Suppressor macrophage treated with lipopolysaccharide for 4 hours (primary cell): ENCODE measurements at places on chromosomes 2 and 18.

- no peak for DNase-seq
Observed at GRCh38 chr2:101188683-101189405, 37.7 kb upstream of the TBC1D8 start.

DNA sequence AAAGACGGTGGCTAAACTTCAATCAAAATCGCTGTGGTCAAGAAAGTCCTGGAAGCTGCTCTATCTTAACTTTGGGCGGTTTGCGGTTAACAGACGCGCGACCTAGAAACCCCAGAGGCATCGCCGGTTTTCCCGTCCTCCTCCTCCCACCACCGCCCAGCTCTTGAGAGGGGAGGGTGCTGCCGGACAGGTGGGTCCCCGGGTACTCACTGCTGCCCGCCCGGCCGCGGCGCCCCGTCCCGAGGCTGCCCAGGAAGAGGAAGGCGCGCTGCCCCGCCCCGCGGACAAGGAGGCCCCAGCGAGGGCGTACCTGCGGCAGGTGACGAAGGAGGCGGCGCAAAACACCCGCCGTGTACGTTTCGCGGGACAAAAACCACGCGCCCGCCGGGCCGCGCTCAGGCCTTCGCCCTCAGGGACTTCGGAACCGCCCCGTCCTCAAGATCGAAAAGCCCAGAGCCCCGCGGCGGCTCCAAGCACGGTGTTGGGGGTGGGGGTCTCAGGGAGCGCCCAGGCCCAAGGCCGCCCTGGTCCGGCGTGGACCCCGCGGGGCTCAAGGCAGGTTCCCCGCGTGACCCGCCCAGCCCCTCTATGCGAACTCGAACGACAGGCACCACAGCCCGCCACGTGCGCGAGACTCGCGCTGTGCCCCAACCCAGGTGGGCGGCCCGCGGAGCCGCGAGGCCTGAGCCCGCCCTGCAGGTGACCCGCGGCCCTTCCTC lies at the start of gene SH3YL1:
Gene SH3YL1, minus strand, starts transcription at position 259 of the 719 bp plus-strand sequence. Its CDS starts 48 bp downstream, at position 211.
- no peak for DNase-seq

DNA sequence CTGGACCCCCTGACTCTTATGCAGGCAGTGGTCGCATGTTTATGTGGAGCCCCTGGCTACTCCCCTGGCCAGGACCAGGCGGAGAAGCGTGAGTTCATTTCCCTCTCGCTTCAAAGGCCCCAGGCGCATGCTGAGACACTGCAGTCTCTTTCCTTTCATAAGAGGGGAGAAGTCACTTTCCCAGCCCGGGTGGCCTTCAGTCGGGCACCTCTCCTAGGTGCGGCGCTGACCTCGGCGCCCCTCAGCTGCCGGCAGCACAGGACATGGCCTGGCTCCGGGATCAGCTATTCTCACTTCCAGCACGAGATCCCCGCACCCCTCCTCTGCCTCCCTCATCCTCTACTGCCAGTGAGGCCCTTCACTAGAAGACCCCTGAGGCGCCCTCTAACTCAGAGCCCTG lies 184.7 kb upstream of the PXDN start:
- DNase-seq = no peak

DNA sequence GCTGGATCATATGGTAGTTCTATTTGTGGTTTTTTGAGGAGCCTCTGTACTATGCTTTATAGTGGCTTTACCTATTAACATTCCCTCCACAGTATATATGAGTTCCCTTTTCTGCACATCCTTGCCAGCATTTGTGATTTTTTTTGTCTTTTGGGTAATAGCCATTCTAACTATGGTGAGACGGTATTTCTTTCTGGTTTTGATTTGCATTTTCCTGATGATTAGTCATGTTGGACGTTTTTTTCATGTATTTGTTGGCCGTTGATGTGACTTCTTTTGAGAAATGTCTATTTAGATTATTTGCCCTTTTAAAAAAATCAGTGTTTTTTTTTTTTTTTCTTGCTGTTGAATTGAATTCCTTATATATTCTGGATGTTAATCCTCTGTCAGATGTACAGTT lies 31.1 kb downstream of the ACTR3 start:
- DNase-seq = no peak

GRCh38 chr2:50957896-50958295 lies 74.0 kb downstream of the NRXN1 start:
- DNase-seq = no peak
